Ascending aorta (tissue), 2 donors: ENCODE measurements at places on chromosomes 16 and 17.

DNA sequence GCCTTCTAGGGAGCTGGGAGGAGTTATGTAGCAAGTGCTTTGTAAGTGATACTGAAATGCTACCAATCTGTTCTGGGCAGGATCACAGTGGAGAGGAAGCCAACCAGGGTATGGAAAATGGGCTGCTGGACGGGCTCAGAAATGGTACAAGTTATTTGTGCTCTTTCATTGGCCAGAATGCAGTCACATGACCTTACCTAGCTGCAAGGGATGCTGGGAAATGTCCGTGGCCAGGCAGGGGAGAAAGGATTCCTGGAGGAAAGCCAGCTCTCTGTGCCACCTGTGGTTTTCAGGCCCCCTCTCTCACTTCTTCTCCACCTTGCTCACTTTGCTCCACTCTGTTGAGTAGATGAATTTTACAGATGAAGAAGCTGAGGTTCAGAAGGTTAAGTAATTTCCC lies 4.8 kb downstream of the EEF2K start:
- no peak for DNase-seq

- no peak for DNase-seq
Measured at GRCh38 chr16:11530171-11530940, 56.4 kb downstream of the LITAF start.

- no peak for DNase-seq
Measured at GRCh38 chr16:75104836-75105235, 11.7 kb downstream of the LDHD start.

DNA sequence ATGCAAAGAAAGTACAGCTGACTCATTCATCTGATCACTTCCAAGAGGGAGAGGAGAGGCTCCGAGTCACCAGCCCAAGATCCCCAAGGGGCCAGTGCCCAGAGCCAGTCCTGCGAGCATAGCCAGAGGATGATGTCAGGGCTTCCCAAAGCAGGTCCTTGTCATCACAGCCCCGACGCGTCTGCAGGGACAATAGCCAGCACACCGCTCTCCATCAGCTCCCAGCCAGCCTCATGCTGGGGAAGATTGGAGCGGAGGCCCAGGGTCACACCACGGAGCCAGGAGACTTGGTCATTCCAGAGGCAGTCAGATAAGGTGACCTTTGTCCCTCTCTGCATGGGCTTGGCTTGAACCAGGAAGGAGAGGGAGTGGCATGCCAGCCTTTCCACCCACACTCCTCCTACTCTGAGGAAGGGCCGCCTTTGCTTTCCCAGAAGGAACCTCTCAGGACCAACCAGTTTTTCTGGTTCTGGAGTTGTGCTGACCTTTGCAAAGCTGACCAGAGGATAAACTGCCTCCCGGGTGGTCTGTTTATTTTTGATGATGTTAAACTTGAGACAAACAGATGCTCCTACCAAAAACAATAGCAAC lies 58.3 kb upstream of the ARHGAP44 start:
- DNase-seq: peak; percentile 77

DNA sequence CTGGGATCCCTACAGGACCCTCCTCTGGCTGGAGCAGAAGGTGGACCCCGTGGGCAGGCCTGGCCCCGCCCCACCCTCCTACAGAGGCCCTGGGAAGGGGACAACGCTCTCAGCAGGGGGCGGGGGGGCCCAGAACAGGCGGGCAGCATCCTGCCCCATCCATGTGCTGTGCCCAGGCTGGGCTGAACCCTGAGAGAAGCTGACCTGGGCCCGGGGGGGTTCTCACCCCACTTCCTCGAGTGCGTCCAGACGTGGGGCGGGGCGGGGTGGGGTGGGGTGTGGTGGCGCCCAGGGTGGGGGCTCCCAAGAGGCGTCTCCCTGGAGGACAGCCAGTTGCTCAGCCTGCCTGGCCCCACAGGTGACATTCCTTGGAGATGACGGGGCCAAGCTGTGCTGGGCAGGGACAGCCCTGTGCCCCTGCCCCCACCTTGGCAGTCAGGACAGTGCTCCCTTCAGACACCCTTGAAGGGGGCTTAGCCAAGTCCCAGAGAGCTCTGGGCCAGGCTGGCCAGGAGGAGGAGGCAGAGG lies 390 bp upstream of the UNC13D start:
- no peak for DNase-seq

GRCh38 chr17:43986225-43986981 lies 18.0 kb upstream of the NAGS start:
- DNase-seq: no peak

GRCh38 chr16:78796221-78796866 lies 696.9 kb downstream of the WWOX start:
- peak; percentile 69 for DNase-seq

DNA sequence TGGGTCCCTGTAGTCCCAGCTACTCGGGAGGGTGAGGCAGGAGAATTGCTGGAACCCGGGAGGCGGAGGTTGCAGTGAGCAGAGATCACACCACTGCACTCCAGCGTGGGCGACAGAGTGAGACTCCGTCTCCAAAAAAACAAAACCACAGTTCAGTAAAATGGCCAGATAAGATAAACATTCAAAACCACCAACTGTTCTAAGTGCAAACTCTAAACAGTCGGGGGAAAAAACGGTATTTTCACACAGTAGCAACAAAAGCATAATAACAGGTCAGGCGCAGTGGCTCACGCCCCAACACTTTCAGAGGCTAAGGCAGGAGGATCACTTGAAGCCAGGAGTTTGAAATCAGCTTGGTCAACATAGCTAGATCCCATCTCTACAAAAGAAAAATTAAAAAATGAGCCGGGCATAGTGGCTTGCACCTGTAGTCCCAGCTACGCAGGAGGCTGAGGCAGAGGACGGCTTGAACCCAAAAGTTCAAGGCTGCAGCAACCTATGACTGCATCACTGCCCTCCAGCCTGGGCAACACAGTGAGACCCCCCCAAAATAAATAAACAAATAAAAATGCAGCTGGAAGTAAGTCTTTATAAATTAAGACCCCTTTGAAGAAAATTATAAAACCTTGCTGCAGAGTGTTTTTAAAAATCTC lies 10.8 kb upstream of the HASPIN start:
- DNase-seq: no peak

DNA sequence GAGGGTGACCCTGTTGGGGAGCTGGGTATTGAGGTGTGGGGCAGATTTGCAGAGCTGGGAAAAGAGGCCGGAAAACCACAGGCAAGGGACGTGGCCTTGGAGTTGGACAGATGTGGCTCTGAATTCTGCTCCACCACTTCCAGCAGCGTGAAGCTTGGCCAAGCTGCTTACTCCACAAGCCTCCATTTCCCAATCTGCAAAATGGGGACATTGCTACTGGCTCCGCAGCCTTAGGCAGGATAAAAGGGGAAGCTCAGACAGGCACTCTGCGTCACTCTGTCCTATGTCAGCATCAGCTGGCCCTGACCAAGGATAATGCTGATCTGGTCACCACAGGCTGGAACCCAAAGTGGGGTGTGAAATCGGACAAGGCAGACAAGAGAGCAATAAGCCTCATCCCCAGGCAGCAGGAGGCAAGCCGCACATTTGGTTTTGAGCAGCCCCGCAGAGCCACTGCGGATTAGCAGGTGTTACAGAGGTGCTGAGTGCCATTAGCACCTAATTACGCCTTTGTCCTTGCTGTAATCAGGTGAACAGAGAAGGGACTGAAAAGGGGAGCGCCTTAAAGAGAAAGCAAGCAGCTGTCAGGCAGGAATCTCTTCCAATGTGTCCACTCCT lies 54.8 kb downstream of the SDK2 start:
- no peak for DNase-seq

DNA sequence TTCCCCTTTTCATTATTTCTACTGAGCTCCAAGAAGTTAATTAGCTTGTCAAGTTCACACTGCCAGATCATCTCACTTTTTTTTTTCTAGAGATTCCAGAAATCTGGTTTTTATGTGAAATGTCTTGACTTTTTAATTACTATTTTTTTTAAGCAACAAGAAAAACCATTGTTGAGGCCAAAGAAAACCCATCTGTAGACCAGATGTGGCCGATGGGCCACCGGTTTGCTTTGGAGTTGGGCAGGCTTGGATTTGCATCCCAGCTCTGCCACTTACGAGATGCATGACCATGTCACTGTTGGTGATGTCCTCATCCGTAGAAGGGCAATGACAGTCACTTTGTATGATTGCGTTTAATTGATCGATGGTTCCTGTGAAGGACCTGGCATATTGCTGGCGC lies 34.2 kb upstream of the MRTFB start:
- no peak for DNase-seq

GRCh38 chr16:81181013-81181720 lies 57.3 kb upstream of the BCO1 start:
- peak; percentile 48 for DNase-seq

GRCh38 chr17:28364665-28365363 lies at the start of gene SEBOX:
TSS of gene SEBOX (minus strand) at chr17:28365199. CDS start at chr17:28365151, 48 bp downstream.
- DNase-seq: no peak

DNA sequence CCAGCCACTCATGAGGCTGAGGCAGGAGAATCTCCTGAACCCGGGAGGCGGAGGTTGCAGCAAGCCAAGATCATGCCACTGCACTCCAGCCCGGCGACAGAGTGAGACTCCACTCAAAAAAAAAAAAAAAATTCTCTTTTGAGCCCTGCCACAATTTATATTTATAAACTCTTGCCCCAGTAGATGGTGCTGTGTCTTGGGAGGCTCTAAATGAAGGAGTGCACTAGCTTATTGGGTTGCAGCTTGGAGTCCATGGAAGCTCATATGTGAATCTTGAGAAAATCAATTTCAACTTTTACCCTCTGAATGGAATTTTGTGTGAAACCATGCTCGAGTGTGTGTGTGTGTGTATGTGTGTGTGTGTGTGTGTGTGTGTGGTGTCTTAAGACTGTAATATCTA lies 420.1 kb downstream of the HS3ST4 start:
- DNase-seq: no peak

DNA sequence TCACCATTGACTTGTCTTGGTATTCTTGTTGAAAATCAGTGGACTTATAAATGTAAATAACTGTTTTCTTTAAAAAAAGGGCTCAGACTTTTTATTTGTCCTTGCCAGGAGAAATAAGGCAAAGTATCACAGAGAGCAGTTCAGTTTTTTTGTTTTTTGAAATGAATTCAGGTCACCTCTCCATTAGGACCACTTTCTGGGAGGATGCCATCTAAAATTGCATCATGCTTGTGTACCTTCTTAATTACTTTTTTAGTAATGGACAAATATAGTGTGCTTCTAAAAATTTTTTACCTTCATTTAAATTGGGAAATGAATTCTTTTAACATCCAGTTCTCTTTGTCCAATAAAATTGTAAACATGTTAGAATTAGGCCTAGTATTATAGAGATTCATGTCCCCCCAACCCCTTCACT lies 210.0 kb downstream of the BCAS3 start:
- no peak for DNase-seq

- DNase-seq: no peak
Measured at GRCh38 chr17:17691468-17692263, 10.4 kb downstream of the RAI1 start.

DNA sequence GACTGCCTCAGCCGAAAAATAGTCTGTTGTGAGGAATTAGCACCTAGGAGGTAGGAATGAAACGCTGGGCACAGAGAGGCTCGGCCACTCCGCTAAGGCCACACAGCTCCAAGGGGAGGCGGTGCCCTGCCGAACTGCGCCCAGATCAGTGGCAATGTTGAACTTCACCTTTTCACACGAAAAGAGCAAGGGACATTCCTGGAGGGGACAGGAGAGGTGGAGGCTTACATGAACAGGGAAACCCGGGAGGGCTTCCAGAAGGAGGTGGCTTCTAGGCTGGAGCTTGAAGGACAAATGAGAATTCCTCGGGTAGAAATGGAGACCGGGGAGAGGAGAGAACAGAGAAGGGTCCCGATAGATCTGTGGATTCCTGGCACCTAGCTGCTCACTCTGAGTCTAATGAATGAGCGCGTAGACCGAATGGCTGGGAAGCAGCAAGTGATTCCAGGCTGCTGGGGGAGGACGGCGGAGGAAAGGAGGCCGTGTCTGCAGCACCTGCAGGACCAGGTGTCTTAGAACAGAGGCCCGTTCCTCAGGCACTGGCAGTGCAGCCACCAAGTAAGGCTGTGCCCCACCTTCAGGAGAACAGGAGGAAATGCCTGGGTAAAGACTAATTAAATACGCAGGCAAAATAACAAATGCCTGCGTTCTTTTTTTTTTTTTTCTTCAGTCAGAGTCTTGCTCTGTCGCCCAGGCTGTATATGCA lies 722 bp upstream of the SLC38A10 start:
- no peak for DNase-seq

DNA sequence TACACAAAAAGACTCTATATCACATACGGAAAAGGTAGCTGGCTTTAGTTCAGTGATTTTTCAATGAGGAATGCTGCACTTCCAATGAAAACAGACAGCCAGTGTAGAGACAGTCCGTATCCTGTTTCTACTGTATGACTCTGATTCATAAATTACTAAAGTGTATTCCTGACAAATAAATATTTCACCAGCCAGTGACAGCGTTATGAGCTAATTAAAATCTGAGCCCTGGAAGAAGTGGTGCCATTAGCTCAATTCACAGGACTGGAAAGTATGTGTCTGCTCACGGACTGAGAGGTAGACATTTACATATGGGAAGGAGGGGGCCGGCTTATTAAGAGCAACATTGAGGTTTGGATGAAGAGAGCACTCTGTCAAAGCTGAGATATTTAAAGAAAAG lies 207.9 kb upstream of the RBFOX1 start:
- DNase-seq: no peak

DNA sequence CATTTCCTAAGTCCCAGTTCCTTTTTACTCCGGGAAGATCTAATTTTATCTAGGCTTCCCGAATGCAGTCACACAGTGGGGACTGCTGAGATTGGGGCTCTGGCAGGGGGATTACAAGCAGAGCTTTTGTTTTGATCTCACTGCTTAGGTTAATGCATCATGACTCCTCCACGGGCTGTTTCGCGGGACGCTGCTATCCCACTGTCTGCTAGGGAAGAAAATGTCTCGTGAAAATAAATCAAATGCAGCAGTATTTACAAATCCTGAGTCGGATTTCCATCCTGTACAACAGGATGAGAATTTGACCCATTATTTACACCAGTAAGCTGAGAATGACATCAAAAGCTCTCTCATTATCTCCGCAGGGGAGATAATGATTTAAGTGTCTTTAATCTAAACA lies 83.8 kb downstream of the CDH11 start:
- DNase-seq: no peak

- no peak for DNase-seq
Measured at GRCh38 chr17:10633738-10634379, 23.2 kb downstream of the MYH3 start.

DNA sequence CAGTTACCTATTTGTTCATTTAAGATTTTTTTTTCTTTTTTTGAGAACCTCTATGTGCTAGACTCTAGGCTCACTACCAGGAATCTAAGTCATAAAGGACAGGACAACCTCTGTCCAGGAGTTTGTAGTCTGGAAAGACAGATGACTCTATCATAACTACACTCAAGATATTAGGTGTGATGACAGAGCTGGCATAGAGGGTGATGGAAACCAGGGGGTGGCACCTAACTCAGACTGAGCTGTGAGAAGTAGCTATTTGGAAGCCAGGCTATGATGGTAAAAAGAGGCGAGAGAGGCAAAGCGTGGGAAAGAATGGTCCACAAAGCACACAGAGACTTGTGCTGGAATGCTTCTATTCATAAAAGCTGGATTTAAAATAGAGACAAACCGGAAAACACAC lies 372.3 kb downstream of the SEC14L1 start:
- no peak for DNase-seq
